ENCODE measurements at places on chromosomes 7 and 10.

GRCh38 chr7:67809586-67809985 is 813.0 kb downstream of the TYW1 start:
- no peak for DNase-seq

DNA sequence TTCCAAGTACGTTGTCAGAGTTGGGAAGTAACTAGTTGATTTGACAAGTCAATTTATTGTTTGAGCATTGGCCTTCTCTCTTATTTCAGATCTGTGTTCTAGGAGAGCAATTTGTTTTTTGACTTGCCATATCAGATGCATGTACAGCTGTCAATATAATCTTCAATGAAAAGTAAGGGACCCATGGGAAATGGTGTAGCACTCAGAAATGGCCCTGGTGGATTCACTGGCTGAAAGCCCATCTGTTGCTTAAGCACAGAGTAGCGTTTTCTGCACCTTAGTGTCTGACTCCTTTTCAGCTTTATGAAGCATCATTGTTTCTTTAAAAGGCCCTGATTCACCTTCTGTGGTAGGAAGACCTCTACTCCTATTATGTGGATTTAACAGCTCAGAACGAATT is 10.2 kb downstream of the GARS1 start:
- DNase-seq, result no peak

- no peak for DNase-seq
These were observed 80.8 kb downstream of the ARHGAP22 start for GRCh38 chr10:48523820-48524758.

DNA sequence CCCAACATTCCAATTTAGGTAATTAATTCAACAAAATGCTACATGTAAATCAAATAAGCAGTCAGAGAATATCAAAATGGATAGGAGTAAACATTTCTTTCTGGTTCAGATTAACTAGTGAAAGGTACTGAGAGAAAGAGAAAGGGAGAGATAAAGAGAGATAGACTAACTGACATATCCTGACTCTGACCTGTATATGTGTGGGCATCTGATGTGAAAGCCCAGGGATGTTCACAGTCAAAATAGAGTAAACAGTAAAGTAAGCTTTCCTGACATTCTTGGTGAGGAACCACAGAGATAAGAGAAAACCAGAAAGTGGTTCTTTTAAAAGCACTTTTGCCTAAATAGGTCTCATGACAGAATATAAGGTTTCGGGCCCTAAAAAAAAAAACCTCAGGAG is 37.5 kb upstream of the ANK3 start:
- DNase-seq, result no peak

- no peak for DNase-seq
These were observed 26.0 kb downstream of the PTPRN2 start for GRCh38 chr7:158561659-158562058.

DNA sequence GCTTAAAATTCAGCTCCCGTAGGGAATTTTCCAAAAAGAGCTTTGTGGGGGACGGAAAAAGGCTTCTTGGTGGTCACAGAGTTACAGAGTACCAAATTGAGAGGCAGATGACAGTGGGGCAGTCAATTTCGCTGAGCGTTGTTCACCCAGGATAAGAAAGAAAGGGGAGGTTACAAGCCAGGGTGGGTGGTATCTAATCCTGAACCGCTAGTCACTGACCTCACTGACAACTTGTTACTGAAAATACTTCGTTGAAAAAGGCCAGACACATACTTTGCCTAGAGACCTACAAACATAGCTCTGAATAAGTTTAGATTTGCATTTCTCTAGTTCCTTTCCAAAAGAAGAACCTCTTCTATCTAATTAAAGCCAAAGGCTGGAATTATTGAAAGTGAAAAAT is at the start of gene CTNNA3:
Gene CTNNA3, minus strand, starts transcription at position 167 of the 400 bp plus-strand sequence.
- DNase-seq, result no peak

GRCh38 chr7:3649678-3650440 is 348.8 kb downstream of the SDK1 start:
- no peak for DNase-seq

DNA sequence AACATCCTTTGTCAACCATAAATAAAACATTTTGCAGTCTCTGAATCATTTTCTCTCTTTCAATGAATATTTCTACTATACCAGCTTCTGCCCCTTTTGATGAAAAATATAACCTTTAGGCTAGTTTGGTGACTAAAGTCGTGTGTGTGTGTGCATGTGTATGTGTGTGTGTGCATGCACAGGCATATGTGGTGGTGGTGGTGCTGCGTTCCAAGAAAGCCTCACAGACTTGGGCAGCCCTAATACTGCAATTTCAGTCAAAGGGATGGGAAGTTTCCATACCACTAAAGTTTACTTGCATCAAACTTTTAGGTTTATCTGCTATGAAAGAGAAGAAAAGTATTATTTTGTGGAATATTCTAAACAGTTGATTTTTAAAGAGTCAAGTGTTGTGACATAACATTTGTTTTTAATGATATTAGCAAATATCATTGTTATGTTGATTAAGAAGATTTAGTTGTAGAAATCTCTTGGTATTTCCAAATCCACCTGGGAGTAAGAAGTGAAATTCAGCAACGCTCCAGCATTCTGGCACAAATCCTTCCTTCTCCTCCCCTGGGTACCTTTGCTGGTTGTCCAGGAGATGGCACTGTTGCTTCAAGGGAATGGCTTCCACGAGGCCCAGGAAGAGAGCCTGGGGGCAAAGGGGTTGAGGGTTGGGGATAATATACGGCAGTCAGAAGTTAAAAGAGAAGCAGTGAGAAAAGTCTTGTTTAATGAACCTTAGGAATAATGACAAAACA is 41.5 kb downstream of the ASB4 start:
- peak; percentile 27 for DNase-seq

DNA sequence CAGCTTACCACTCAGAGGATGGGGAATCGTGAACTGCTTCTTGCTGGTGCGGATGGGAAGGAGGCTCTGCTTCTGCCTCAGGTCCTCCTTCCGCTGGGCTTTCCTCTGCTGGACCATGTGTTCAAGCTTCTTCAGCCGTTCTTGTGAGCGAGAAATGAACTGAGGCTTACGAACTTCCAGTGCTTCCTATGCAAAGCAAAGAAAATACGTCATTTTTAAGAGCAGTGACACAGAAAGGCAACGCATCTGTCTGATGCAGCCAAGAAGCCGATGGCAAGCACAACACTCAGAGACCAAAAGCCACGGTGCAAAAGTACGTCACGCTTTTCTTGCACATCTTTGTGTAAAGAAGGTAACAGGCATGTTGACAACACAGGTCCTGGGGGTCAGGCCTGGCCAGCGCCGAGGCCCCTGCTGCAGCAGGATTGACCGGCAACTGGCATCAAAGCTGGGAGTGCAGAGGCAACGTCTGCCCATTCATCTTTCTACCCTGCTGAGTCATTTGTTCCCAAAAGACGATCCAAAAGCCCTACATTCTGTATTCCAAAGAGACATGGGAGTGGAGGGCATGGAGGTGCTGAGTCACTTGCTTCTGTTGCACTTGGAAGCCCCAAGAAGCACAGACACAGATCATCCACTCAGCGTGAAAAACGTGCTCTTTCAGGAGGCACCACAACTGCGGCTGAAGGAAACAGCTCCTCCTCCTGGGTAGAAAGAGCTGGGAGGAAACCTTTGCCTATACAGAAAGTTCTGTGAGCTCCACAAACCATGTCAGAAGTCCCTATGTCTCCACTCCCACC is 71.0 kb upstream of the ADAM12 start:
- DNase-seq, result no peak

- no peak for DNase-seq
These were observed 56.8 kb upstream of the WDR11 start for GRCh38 chr10:120794390-120794789.

DNA sequence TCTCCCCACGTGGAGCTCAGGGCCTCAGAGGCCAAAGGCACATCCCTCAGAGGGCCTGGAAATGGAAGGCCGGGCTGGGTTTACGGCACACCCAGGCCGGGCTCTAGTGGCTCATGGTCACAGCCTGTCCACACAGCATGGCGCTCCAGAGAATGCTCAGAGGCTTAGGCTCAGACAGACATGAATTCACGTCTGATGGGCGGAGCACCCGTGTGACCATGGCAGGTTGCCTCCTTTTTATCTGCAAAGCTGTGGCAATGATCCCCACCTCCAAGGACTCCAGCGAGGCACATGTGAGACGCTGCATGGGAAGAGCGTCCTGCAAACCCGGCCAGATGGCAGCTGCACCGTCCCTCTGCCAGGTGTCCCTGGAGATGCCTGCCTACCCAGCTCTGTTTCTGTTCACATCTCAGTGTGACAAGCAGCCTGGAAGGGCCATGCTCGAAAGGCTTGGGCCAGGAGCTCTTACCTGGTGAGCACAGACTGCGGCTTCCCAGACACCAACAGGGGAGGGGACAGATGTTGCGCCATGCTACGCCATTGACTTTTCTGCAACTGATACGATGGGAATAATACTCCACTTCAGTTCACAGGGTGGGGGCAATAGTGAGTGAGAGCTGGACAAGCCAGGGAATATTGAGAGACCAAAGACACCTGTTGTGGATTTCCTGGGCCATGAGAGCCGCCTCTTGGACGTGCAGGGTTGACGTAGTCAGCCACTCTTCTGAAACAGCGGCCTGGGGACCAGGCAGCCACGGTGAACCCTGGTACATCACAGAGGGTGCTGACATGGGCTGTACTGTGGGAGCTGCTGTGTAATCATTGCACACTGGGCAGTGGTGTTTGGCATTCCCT is 34.4 kb upstream of the FAM20C start:
- DNase-seq, result no peak

- no peak for DNase-seq
These were observed 133.7 kb upstream of the SEMA3E start for GRCh38 chr7:83782628-83783027.

- DNase-seq, result no peak
These were observed 1.1 kb upstream of the ASB10 start for GRCh38 chr7:151188252-151188542.

DNA sequence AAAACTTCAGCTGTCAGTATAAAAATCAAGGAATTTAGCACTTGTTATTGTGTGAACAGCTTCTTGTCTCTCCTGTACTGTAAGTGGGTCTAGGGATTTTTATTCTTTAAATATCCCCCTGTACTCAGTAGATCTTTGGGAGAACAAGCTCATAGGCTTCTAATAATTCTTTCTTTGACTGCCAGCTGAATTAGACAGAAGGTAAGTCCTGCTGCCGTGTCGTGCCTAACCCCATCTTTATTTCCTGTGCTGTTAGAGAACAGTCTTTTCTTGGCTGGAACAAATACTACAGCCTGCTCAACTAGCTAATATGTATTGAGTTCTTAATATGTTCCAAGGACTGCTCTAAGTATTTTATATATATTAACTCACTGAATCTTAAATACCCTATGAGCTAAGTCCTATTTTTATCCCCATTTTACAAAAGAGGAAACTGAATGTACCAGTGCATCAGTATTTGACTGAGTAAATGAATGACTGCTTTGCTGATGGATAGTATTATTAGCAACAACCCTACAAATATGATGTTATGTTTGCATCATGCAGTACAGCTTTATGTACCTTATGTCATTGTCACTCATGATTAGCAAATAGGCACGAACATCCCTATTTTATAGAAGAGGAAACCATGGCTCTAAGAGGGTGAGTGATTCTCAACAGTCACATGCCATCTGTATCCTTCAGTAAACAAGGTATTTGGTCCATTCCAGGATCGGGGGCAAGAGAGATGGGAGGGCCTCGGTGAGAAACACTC is 5.5 kb upstream of the DUSP5 start:
- DNase-seq, result no peak

- peak; percentile 23 for DNase-seq
These were observed 44.3 kb downstream of the MACC1 start for GRCh38 chr7:20172736-20173334.

DNA sequence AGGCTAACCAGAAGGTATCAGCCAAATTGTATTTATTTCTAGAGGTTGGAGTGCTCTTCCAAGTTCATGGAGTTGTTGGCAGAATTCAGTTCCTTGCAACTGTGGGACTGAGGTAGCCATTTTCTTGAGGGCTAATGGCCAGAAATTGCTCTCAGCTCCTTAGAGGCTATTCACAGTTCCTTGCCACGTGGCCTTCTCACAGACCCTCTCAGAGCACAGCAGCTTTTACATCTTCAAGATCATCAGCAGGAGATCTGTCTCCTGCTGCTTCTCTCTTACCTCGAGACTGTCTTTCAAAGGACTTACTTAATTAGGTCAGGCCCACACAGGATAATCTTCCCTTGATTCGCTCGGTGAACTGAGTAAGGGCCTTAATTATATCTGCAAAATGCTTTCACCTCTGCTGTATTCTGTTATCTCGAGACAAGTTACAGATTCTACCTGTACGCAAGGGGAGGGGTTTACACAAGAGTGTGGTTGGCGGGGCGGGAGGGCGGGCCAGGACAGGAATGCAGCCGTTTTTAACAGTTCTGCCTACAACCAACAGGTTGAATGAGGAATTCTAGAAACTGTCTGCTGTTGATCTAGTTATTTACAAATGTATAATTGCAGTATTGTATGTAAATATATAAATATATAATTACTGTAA is 15.0 kb downstream of the MIOS start:
- no peak for DNase-seq

DNA sequence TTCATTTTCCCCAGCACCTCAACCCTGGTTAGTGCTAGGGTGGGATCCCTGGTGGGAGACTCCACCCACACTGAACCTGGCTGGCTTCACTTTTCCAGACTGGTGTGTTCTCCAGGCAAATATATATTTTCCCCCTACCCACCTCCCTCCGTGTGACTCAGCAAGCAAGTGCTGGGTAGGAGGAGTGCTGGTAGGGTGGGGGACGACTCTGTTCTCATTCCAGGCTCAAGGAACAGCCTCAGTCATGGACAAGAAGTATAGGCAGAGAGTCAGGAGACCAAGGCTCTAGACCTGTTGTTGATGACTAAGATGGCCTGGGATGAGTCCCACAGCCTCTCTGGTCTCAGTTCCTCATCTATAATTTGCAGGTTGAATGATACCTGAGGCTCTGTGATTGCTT is 328.1 kb downstream of the KCNMA1 start:
- no peak for DNase-seq

DNA sequence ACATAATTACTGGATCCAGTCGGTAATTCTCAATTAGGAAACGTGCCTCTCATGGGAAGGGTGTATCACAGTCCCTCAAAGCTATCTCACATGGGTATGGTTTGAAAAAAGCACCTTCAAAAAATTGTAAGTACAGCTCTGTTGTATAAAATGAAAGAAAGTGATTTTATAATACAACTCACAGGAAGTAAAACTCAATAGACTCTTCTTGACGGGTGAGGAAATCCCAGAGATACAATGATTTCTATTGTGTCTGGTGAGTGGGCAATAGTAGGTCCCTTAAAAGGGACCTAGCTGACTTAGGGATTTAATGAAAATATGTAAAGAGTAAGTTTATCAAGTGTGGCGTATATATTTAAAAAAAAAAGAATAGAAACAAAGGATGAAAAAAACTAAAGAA is 27.0 kb downstream of the TASOR2 start:
- DNase-seq, result no peak

- no peak for DNase-seq
These were observed 57.0 kb downstream of the STK32C start for GRCh38 chr10:132250481-132251475.

DNA sequence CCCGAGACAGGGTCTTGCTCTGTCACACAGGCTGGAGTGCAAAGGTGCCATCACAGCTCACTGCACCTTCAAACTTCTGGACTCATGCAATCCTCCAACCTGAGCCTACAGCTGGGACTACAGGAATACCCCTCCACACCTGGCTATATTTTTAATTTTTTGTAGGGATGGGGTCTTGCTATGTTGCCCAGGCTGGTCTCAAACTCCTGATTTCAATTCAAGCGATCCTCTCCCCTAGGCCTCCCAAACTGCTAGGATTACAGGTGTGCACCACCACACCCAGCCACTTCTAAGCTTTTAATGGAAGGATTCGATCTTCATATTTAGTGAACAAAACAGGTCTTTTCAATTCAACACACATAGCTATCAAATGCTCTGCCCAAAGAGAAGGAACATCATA is 29.7 kb downstream of the FZD9 start:
- DNase-seq, result no peak

GRCh38 chr10:86888585-86889381 is 68.6 kb downstream of the MMRN2 start:
- no peak for DNase-seq

- no peak for DNase-seq
These were observed 111.2 kb downstream of the JAZF1 start for GRCh38 chr7:28069388-28069787.
